ENCODE measurements at places on chromosomes 7 and 10.

DNA sequence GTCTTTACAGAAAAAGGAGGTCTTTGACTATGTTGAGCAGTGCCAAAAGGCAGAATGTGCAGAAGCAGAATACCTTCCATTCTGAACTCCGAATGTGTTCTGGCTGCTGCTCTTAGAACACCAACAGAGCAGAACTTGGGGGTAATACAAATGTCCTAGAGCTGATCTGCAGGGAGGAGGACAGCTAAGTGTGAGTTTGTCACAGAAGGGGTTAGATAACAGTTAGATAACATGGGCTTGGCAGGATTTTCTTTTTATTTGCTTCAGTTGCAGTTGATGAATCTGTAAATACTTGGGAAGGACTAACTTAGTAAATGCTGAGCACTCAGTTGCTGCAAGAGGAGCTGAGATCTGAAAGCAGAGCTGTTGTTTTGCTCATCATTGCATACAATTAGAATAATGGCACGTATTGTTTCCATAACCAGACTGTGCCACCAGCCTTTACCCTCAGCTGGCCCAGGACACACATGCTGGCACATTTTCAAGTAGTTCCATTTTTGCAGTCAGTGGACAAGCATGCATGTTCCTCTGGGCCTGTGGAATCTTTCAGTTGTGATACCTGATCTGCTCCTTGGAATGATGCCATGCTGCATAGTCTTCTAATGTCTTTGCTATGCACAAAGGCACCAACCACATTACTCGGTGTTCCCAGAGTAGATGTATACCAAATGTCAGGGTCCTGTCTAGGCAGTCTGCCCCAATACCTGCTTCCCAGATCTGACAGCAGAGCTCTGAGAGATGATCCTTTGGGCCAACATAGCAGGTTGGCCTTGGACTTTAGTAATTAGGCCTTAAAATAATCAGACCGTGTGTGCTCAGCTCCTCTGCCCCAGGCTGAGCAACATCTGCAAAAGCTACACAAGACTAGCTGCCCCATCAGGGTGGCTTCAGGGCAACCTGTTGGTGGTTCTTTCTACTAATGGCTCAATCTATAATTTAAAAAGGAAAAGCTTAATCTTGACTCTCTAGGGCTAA lies 55.7 kb downstream of the GSDME start:
- DNase-seq, result no peak

DNA sequence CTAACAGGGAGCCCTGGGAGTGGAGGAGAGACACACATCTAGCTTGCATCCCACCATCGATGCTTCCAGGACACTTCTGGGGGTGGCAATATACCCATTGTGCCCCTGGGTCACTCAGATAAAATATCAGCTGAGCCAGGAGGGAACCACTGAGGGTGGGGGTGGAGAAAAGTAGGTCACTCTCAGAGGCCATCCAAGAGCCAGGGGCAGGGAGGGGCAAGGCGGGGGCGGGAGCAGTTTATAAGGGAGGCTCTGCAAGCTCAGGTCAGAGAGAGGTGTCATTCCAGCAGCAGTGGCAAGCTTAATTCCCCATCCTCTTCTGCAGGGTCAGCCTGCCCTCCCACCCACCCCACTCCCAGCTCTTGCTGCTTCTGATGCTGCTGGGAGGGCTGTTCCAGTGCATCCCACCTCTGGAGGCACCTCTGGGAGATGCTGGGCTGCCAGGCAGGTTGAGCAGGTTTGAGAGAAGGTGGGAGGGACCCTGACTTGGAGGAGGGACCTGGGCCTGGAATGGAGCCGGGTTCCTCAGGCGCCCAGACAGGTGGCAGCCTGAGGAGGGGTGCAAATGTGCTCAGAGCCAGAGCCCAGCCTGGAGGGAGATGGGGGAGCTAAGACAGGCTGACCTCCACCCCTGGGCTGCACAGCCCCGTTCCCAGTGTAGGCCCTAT lies 20.1 kb upstream of the TLX1 start:
- no peak for DNase-seq

DNA sequence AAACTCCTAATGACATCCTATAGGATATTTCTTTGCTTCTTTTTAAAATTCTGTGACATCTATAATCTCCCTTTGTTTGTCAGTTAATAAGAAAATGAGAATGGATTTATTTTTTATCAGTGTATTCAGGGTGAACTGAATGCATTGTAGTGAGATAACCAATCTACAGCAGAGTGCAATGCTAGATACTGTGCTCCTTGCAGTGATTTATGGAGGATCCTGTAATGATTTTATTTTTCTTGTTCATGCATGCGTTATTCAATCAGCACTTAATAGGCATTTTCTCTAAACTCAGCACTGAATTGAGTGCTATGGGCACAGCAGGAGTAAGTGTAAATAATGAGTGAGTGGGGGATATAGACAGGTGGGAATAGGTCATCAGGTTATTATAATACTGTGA lies 253.9 kb downstream of the CDK14 start:
- no peak for DNase-seq

- DNase-seq, result no peak
Observed at GRCh38 chr10:4459531-4459930, 366.5 kb upstream of the AKR1E2 start.

GRCh38 chr7:26479581-26479980 lies 187.9 kb downstream of the SNX10 start:
- DNase-seq, result no peak

- no peak for DNase-seq
Observed at GRCh38 chr10:96850825-96851224, 18.7 kb downstream of the LCOR start.

DNA sequence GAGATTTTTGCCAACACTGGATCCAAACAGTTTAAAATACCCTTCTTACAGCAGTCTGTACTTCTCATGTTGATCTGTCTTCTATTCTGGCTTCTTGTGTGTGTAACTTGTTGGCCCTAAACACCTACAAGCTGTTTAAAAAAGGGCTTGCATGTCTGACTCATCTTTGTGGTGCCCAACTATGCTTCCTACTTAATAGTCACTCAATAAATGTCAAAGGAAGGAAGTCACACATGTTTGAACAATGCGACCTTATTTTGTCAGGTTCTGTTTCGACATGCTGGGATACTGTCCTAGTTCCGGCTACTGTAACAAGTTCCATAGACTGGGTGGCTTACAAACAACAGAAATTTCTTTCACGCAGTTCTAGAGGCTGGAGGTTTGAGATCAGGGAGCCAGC lies 9.4 kb upstream of the GRK5 start:
- no peak for DNase-seq

- no peak for DNase-seq
Observed at GRCh38 chr7:81473236-81473635, 296.6 kb downstream of the HGF start.

- no peak for DNase-seq
Observed at GRCh38 chr10:86583983-86584382, 62.4 kb upstream of the WAPL start.

GRCh38 chr7:4882169-4883032 lies 1.1 kb downstream of the RADIL start:
- no peak for DNase-seq

DNA sequence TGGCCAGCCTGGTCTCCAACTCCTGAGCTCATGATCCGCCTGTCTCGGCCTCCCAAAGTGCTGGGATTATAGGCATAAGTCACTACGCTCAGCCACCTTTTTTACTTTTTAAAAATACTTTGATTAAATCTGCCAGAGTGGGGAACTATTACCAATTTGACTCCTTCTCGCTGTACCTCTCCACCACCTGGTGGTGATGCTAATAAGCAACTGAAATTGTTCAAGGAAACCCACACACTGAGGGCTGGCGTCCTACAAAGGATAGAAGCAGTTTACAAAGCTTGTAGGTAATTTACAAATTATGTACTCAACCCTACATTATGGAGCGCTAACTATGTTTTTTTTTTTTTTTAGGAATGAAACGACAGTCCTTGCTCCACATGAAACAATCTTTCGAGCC lies 111.1 kb downstream of the CPED1 start:
- no peak for DNase-seq

- DNase-seq, result no peak
Observed at GRCh38 chr7:5284304-5285281, 1.9 kb downstream of the SLC29A4 start.

DNA sequence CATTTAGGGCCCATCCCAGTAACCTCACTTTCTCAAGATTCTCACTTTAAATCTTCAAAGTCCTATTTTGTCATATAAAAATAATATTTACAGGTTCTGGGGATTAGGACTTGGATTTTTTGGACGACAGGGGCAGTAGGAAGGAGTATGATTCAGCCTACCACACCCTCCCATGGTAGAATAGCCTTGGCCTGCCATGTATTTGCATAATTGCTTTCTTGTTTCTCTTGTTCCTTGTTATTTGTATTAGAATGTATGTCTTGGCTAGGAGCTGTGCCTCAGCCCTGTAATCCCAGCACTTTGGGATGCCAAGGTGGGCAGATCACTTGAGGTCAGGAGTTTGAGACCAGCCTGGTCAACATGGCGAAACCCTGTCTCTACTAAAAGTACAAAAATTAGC lies 92.5 kb downstream of the ELAPOR2 start:
- DNase-seq, result no peak

DNA sequence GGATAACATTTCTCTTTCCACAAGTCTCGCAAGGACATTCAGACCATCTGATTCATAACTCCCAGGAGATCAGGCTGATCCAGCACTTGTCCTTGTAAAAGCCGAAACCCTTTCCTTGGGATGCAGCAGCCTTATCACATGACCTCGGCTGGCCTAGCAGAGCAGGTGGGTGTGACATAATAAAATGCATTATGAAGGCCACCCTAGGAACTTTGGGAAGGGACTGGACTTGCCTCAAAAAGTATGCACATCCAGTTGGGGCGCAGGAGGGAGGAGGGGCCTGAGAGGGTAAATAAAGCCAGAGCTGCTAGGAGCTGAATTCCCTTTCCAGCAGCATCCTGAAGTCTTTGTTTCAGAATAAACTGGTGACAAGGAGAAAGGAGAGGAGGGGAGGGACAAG lies 260.8 kb downstream of the SNX13 start:
- no peak for DNase-seq

DNA sequence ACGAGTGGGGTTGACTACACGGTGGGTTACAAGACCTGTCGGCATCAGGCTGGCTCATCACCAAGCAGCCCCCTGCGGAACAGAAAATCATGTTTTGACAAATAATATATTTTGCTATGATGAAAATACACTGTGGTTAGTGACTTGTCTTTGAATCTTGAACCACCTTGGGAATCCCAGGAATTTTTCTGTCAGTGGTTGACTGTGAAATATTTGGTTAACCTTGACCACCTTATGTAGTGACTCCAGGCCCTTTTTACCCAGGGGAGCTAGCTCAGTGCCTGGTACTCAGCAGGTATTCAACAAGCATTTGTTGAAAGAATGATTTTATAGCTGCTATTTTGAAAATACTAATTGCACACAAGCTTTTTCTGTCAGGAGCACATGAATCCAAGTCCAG lies 406.0 kb downstream of the PHF14 start:
- no peak for DNase-seq

DNA sequence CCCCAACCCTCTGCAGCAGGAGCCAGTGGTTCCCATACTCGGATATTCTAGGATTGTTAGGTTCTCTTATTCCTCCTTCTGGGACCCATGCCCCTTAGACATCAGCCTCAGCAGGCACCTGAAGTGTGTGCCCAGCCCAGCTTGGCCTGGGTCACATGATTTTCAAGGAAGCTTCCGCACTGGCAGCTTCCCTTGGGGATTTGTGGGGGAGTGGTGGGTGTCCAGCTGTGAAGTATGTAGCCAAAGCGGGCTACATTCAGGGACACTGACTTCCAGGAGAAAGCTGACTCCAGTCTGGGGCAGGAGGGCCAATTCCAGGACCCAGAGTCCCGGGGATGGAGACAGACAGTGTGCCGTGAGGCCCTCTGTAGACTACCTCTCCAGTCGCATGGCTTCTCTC lies 1.3 kb downstream of the LDB1 start:
- no peak for DNase-seq

- DNase-seq, result no peak
Observed at GRCh38 chr10:78476156-78476555, 442.5 kb downstream of the RPS24 start.

DNA sequence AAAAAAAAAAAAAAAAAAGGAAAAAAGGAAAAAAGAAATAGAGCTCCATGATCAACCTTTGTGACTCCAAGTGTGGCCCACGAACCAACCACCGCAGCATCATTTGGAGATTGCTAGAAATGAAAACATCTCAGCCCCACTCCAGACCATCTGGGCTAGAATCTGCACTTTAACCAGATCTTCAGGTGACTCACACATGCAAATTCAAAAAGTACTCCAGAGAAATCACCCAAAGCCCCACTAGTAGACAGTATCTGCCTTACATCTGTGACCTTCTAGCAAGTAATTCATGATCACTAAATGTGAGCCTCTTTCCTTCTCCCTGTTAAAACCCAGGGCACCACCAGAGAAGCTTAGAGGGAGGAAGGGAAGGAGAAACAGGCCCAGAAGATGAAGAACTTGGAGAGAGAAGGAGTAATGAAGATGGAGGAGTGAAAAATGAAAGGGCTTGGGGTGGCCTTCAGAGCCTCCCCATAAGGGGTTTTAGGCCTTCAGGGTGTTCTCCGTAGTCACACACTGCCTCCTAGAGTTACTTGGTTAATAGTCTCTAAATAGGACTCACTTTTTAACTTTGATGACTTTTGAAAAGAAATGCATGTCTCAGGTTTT lies 94.0 kb downstream of the SLC37A3 start:
- DNase-seq, result no peak

- no peak for DNase-seq
Observed at GRCh38 chr10:11197266-11197712, 179.6 kb downstream of the CELF2 start.

- no peak for DNase-seq
Observed at GRCh38 chr7:127738859-127739258, 86.9 kb downstream of the SND1 start.

DNA sequence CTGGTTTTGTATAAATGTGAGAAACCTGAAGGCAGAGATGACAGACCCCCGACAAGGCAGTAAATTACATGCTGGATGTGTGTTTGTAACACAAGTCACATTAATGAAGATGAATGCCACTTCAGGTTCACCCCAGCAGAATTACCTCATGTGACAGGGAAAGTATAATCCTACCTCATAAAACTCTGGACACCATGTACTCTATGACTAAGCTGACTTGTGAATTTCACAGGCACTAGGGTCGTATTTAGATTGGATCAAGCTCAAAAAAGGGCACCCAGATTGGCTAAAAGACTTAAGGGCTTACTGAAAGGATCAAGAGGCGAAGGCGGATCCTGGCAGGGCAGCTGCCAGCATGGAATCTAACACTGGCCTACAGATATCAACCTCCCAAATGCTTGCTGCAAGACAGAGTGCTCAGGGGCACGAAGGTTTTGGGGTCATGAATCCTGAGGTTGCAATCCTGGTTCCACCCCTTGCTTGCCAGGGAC lies 161.4 kb downstream of the PIP4K2A start:
- DNase-seq, result no peak

DNA sequence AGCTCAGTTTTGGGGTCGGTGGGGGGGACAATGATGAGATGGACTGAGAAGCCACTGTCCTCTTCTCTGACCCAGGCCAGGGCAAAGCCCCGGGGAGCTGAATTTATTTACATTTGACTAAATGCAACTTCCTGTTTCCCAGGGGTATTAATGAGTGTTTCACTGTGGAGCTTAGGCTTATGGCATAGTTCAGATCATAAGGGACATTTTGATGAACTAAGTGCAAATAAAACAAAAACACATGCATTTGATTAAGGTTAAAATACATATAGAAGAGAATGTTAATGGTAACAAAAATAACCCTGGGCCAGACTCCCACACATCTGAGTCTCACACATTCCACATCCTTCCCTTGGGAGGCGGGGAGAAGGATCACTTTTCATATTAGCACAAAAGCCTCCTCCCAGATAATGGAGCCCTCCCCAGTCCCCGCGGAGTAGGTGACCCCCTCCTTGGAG lies 320.6 kb downstream of the FRMD4A start:
- no peak for DNase-seq

GRCh38 chr7:155850001-155850436 lies 37.8 kb upstream of the SHH start:
- no peak for DNase-seq

- no peak for DNase-seq
Observed at GRCh38 chr7:46723003-46723402, 801.9 kb upstream of the IGFBP3 start.
